ENCODE measurements at places on chromosomes 4 and X.

DNA sequence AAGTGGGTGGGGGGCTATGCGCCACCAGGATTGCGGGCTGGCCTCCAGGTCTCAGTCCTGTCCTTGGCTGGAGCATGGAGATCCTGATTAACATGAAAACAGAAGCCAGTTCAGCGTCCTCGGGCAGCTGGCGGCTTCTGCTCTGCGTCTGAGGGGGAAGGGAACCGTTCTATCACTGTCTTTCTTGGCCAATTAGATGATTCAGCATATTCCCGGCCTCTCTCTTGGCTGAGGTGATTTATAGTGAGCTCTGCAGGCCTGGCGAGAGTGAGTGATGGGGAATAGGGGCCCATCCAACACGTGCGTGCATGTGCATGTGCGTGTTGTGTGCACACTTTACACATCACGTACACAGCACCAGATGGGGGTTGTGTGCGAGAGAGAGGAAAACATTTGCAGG, 145.8 kb upstream of the ATP6AP2 start:
- no peak for DNase-seq

- DNase-seq = peak; percentile 19
These were observed 1.6 kb downstream of the KDM6A start for GRCh38 chrX:44874420-44875184.

DNA sequence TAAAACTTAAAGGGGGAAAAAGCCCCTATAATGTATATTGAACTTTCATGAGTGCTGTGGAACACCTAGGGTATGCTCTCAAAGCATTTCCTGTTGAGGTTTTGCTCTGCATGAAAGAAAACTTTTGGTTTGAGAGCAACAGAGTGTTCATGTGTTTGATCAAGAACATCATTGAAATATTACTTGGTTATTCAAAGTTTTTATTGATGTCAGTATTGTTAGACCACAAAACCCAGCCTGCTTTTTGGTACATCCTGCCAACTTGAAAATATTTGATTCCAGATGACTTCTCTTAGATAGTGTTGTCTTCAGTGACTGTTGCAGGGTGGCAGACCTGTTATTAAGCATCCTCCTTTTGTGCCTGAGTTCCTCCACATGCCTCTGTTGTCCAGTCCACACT, 68.0 kb downstream of the N4BP2 start:
- no peak for DNase-seq

DNA sequence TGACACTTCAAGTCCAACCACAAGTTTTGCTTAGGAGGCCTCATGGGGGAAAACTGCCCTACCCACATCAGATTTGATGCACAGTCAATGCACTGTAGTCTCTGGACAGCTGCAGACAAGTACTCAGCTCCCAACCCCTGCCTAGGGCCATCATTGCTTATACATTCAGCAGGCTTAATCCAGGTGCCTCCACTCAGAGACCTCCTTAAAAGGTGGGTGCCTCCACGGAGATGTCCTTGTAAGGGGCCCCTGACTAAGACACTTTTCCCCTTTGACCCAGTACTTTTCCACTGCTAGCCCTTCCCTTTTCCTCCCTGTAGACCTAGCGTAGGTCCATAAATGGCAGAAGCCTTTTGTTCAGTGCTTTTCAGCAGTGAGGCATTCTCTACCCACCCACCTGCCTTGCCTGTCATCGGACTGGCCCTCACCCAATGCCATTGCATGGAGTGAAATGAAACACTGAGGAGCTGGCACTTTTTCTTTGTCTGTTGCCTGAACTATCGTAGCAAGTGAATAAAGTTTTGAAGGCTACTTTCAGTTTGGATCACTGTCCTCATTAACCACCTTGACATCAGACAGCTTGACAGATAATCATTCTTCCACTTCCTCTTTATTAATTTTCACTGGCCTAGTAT, 23.8 kb upstream of the PLK4 start:
- DNase-seq = no peak

- no peak for DNase-seq
These were observed 43.8 kb downstream of the PALLD start for GRCh38 chr4:168540503-168541265.

GRCh38 chr4:99841129-99841528, 24.5 kb downstream of the DAPP1 start:
- no peak for DNase-seq

DNA sequence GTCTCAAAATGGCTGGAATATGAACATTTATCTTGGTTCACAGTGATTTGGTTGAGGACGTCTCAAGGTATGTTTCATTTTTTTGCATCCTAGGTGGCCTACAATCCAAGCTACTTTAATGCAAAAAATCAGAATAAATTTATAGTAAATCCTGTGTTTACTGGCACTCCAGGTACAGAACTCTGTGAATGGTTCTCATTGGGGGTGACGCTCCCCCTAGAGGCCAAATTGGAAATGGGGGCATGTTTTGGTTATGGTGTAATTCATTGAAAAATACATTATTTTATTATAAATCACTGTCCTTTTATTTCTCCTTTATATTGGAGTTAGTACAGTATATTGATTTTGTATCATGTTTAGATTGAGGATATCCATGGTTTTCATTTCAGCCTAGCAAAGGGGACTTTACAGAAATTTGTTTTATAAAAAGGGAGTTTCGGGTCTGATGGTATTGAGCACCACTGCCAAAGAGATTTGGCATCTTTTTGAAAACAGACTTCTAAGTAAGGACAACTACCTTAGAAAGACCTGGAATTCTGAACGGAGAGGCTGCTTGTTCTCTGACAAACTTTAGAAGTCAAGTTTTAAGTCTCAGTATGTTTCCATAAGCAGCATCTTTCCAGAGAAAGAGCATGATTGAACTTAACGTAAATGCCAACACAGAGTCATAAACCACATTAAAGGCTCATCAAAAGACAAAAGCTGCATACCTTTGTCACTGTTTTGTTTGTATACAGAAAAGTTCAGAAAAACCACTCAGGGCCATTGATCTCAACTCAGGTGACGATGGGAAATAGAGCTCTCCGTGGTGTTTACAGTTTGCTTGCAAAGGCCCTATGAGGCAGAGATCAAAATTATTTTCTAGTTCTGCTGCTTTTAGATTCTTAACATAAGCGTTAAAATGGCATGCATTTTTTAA, 19.4 kb downstream of the MTM1 start:
- DNase-seq = peak; percentile 27
